ENCODE measurements at places on chromosomes 5 and 9.

DNA sequence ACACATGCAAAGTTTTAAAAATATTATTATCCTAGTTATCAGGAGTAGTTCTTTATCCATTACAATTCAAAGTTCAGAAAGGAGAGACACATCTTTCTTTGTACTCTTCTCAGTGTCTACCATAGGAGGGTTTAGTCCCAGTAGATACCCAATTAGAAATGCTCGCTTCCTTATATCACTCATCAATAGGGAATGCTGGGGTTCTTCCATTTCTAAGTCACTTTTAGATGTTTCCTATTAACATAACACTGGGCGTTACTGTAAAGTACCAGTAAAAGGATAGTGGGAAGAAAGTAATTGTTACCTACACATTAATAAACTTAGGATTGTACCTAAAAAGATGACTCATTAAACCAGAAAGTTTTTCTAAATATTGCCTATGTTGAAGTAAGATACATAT lies 348.3 kb upstream of the CDH6 start:
- no peak for DNase-seq

GRCh38 chr9:86945728-86946200 lies 1.5 kb downstream of the GAS1 start:
- DNase-seq: no peak

DNA sequence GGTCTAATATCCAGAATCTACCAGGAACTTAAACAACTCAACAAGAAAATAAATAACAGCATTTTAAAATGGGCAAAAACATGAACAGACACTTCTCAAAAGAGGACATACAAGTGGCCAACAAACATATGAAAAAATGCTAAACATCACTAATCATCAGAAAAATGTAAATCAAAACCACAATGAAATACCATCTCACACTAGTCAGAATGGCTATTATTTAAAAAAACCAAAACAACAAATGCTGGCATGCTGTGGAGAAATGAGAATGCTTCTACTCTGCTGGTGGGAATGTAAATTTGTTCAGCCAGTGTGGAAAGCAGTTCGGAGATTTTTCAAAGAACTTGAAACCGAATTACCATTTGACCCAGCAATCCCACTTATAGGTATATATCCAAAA lies 63.1 kb downstream of the ADAMTS6 start:
- DNase-seq: no peak

DNA sequence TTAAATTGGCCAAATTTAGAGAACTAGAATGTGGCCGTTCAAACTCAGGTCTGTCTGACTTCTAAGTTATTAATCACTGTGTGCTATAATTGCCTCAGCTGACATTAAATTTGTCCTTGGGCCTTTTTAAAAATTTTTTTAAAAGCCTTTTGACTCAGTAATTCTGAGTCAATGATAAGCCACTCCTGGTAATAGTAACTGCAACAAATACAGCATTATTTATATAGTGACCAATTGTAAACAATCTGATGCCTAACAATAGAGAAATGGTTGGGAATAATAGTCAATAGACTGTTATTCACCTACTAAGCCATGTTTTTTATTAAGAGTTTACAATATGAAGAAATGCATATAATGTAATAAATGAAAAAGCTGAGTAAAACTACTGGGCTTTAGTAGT lies 70.9 kb upstream of the FSD1L start:
- no peak for DNase-seq

- DNase-seq: peak; percentile 50
These were observed 31.4 kb upstream of the BRD3 start for GRCh38 chr9:134099123-134099761.

GRCh38 chr5:120604884-120605283 lies 140.8 kb downstream of the PRR16 start:
- no peak for DNase-seq

DNA sequence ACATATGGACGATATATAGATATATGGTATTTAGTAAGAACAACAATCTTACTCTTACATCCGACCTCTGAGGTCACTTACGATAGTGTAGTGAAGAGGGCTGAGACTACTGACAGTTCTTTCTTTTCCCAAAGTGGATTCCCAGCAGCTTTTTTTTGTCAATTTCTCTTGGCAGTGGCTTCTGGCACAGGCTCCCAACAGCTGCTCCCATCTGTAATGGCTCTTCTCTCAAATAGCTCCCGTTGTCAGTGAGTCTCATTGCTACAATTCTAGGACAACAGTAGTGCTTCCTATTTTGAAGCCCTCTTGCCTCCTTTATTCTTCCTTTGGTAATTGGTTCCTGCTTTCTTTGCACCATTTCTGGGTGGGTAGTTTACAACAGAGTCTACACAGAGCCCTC lies 68.4 kb downstream of the SLC25A46 start:
- DNase-seq: no peak

- DNase-seq: peak; percentile 34
These were observed 20.4 kb upstream of the ZNF354B start for GRCh38 chr5:178839319-178839704.

DNA sequence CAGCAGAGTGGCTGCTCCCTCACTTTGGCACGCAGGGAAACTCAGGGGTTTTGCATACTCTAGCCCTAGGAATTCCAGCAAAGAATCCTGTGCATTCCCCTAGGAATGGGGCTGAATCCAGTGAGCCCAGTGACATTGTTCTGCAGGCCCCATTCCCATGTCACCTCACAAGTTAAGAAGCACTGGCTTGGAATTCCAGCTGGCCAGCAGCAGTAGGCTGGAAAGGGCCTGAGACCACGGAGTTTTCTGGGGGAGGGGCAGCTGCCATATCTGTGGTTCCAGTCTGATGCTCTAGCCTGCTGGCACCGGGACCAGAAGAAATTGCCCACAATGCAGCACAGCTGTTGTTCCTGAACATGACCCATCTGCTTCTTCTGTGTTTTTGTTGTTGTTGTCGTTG lies 217.6 kb upstream of the DMRTA1 start:
- DNase-seq: no peak

DNA sequence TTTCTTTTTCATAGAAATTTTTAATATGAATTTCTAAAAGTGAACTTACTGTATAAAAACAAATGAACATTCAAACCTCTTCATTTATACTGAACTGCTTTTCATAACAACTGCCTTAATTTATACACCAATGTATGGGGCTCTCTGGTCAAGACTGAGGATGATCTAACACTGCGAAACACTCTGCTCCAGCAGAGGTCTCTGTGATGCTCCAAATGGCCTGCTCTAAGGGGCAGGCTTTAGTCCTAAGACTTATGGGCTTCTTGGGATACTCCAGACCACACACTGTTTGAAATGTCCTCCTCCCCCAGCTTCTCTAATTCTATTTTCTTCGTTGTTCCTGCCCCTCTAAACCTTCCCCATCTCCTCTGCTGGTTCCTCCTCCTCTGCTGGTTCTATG lies 58.5 kb downstream of the LIFR start:
- no peak for DNase-seq

DNA sequence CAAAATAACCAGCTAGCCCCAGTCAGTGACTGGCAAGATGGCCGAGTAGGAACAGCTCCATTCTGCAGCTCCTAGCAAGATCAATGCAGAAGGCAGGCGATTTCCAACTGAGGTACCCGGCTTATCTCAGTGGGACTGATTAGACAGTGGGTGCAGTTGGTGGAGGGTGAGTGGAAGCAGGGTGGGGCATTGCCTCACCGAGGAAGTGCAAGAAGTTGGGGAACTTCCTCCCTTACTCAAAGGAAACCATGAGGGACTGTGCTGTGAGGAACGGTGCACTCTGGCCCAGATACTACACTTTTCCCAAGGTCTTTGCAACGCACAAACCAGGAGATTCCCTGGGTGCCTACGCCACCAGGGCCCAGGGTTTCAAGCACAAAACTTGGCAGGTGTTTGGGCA lies 9.6 kb upstream of the BTNL8 start:
- DNase-seq: no peak

- DNase-seq: no peak
These were observed 189.8 kb downstream of the ARHGAP26 start for GRCh38 chr5:142959683-142960657.

DNA sequence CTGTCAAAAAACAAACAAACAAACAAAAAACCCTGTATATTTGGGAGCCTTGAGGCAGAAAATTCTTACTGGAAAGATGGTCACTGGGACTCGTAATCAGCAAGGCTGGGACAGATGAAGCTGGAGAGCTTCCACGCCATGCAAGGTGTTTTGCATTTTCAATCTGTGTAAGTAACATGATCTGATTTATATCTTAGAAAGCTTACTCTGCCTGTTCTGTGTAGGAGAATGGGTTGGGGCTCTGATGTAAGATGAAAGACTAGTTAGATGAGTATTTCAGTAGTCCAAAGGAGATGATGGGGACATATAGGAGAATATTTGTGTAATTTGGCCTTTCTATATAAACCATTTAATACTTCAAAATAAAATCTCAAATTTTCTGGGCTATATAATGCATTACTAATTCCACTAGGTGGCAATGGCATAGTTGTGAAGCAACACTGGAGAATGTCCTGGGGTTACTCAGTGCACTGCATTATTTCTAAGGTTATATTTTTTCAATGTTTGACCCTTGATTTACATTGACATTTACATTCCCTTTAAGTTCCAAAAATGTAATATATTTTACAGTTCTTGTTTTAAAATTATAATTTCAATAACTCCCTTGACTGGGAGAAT lies 21.9 kb upstream of the FSD1L start:
- no peak for DNase-seq

DNA sequence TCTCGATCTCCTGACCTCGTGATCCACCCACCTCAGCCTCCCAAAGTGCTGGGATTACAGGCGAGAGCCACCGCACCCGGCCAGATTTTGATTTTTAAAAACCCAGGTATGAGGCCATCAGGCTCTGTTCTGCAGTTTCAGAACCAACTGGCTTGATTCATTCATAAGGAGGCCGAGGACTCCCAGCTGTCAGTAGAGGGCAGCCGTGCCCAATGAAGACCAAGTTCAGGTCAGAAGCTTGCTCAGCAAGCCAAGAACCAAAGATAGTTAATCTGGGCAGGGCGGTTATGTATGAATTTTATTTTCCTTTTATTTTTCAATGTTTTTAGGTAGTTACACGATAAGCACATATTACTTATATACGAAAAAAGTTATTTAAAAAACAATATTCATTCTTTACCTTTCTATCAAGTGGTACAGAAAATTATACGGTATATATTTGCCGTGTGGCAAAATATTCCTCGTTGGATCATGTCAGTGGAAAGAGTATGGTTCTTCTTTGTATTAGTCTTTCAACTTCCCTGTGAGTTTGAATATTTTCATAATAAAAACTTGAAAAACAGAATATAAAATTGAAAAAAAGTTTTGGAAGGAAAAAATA lies 18.0 kb downstream of the MGAT1 start:
- DNase-seq: no peak

- DNase-seq: no peak
These were observed 83.5 kb downstream of the PTCH1 start for GRCh38 chr9:95433096-95433819.

- no peak for DNase-seq
These were observed 150.8 kb downstream of the TTC39B start for GRCh38 chr9:15156241-15156640.

DNA sequence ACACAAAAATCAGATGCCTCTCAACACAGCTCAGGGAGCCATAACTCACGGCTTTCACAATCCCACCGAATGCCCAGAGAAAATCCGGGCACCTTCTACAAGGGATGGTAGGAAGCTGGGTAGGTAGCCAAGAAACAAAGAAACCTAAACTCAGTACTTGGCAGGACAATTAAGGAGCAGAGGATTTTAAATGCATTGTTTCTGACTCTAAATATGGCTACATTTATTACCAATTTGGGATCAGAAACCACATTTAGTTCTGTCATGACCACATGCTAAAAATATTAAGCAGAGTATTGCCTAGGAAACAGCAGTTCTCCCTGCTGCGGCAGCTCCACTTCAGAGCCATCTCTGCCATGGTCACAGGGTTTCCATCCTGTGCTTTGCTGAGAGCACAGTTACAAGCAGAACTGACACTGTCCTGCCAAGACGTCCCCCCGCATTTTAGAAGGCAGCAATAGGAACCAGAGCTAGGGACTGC lies 57.5 kb downstream of the SIL1 start:
- no peak for DNase-seq

DNA sequence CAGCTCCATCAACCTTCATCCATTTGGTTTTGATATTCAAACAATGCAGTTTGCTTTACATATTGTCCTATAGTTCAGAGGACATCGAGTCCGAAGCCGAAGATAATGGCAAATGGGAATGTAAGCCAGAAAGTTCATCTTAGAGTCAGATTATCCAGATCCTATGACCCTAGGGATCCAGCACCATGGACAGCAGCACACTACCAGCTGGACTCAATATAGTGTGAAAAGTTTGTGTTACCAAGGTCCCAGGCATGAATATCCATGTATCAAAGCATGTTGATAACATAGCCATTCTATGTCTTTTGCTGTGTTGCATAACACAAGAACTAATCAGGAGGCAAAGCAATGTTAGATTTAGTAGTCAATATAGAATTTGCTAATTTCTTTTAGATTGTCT lies 46.3 kb downstream of the FSTL4 start:
- no peak for DNase-seq

- DNase-seq: no peak
These were observed 57.6 kb upstream of the GRHPR start for GRCh38 chr9:37364751-37365360.

DNA sequence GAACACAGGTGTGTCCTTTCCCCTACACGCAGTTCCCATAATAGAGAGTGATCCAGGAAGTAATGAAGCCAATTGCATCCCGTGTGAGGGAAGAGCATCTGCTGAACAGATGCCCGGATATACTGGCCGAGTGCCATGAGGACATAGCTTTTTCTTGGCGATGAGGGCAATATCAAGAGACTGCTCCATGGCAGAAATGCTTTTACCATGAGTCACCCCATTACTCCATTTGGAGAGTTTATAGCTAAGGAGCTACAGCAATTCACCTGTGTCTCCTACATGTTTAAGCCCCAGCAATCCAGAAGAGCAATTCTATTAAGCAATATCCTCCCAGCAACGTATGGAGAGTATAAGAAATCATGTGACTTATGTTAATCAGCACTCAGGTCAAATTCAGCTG lies 222.0 kb upstream of the KLF4 start:
- no peak for DNase-seq

DNA sequence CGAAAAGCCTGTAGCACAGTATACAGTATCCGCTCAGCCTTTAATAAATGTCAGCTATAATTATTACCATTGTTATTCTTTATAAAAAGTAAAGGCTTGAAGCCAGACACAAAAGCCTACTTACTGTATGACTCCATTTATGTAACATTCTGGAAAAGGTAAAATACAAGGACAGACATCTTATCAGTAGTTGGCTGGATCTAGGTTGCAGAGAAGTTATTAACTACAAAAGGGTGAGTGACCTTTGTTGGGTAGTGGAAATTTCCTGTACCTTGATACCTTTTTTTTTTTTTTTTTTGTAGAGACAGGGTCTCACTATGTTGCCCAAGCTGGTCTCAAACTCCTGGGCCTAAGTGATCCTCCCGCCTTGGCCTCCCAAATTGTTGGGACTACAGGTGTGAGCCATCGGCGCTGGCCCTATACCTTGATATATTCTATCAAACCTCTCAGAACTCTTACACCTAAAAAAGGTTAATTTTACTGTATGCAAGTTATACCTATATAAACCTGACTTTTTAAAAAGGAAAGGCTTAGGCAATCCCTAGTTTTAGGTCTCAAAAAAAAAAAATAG lies 6.0 kb downstream of the HDAC3 start:
- DNase-seq: no peak

GRCh38 chr5:42074353-42074752 lies 149.3 kb downstream of the FBXO4 start:
- no peak for DNase-seq
